Activated T-helper 1 cell treated with anti-CD3 and anti-CD28 coated beads, Interleukin-2, amount 50 U/mL, for 16 hours (primary cell): ENCODE measurements at places on chromosomes 12 and 14.

GRCh38 chr12:97292588-97292987 lies 170.0 kb upstream of the RMST start:
- DNase-seq: no peak

DNA sequence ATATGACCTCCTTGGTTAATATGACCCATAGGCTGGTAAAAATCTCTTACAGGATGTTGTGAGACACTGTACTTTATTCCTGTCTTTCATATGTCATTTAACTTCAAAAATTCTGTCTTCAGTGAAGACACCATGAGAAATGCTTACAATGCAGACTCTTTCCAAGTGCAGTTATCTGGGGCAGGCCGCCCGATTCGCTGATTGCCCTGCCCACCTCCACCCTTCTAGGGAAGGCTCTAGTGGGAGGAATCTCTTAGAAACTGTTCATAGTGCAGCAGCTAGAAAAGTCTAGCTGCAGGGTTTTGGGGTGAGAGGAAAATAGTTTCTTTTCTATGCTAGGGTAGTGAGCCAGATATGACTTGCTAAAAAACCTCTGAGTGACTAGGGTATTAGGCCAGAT lies 15.0 kb upstream of the CIPC start:
- DNase-seq: no peak

- DNase-seq: no peak
Observed at GRCh38 chr14:60648934-60649874, at the start of gene SIX1. Gene SIX1, minus strand, starts transcription at chr14:60649477. Its CDS starts 288 bp downstream, at chr14:60649189.

GRCh38 chr12:104131609-104132008 lies 6.4 kb downstream of the NFYB start:
- no peak for DNase-seq

- DNase-seq: no peak
Observed at GRCh38 chr12:114240288-114240687, 165.7 kb downstream of the TBX5 start.

GRCh38 chr12:18320036-18320617 lies 58.8 kb downstream of the PIK3C2G start:
- no peak for DNase-seq

DNA sequence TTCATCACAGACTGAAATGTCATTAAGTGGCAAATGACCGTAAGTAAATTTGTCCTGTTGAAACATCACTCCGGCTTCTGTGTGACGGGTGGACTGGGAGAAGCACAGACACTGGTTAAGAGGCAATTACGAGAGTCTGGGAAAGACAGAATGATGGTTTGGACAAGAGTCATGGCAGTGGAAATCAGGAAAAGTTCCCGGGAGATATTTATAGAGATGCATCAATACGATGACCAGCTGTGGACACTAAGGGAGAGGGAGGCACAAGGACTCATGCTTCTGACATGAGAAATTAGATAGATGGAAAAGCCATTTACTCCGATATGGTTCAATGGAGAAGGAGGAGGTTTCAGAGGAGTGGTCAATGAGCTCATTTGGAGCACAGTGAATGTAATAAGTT lies 27.3 kb downstream of the CKAP4 start:
- DNase-seq: no peak

DNA sequence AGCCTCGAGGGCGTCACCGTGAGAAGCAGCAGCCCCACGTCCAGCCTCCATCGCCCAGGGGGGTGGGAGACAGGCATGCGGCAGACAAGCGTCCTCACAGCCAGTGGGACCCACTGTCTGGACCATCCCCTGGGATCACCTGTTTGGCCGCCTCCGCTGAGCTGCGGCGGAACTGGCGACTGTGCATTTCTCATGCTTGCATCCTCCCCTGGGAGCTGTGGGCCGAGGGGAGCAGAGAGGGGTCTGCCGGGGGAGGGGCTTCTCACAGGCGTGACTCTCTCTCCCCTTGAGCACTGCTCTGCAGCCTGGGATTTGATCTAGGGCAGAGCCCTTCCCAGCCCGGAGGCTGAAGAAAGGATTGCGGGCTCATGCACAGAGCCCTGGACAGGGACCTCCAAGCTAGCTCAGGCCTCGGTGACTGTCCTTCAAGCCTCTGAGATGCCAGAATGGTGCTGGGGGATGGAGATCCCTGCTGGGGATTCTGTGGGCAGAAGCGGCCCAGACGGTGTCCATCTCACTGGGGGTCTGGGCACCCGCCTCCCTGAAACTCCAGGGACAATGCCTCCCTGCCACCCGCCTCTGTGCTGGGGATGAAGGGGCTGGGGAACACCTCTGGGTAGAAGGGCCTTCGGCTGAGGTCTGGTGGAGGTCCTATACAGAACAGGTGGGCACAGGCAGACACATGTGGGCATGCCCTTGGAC lies 61.1 kb downstream of the PRIMA1 start:
- DNase-seq: no peak

- no peak for DNase-seq
Observed at GRCh38 chr12:20505056-20505455, 136.7 kb downstream of the PDE3A start.

GRCh38 chr12:53561590-53561953 lies 54.3 kb upstream of the NPFF start:
- DNase-seq: no peak

GRCh38 chr12:80485222-80485987 lies 41.4 kb downstream of the PTPRQ start:
- DNase-seq: no peak

- no peak for DNase-seq
Observed at GRCh38 chr12:68953536-68953935, 20.6 kb upstream of the CPM start.

GRCh38 chr12:40760821-40761220 lies 68.6 kb downstream of the CNTN1 start:
- DNase-seq: no peak

- no peak for DNase-seq
Observed at GRCh38 chr14:67265131-67265530, 23.9 kb downstream of the PALS1 start.

GRCh38 chr14:97544571-97544970 lies 747.4 kb downstream of the VRK1 start:
- DNase-seq: no peak

DNA sequence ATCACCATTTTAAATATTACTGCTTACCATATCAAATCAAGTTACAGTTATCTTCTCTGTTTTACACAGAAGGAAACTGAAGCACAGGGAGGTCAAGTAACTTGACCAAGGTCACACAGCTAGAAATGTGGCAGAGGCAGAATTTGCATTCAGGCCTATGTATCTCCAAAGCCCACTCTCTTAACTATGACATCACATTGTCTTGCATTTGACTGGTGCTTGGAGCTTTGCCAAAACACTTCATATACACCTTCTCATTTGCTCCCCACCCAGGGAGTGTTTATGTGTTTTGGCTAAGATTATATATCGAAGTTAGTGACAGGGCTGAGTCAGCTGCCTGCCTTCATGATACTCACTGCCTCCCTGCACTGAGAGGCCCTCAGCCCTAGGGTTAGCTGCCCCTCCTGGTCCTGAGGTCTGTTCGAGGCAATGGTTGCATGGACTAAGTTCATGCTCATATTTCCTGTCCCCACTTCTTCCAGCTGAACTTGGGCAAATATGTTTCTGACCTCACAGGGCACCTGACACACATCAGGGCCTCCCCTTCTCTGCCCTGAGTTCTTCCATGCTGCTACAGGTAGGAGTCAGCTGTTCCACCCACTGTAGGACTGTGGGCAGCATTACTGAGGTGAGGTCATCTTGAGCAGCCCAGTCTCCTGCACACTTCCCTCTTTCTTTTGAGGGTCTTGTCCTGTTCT lies 1.8 kb downstream of the GALNT6 start:
- no peak for DNase-seq

DNA sequence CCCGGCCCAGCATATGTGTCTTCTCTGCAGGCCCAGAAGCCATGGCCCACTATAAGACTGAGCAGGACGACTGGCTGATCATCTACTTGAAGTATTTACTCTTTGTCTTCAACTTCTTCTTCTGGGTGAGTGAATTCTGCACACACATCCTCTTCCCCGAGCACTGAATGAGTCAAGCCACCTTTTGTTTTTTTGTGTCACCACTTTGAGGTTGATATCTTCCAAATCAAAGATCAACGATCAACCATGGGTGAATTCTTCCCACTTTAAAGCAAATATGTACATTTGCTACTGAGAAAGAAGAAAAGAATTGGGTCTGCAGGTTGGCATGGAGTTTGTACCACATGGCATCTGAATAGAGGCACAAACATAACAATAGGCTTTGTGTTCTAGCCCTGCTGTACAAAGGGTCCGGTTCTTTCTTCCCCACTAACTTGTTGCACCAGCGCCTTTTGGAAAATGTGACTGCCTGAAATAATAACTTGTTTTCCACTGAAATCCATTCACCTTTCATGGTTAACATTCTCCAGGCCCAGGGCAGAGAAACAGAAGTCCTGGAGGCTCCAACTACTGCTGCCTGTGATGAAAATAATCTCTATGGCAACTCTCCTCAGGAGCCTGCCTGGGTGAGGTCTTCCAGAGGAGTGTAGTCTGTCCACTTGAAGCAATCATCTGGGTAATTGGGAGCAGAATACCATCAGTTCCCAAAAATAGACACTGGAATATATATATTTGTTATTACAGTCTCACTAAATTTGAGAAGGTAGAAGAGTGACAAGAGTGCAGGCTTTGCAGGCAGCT lies 27.6 kb downstream of the TSPAN11 start:
- no peak for DNase-seq
